Amniotic stem cell (primary cell): ENCODE measurements at places on chromosomes 4 and X.

- DNase-seq: no peak
Measured at GRCh38 chrX:22086003-22086402, 53.9 kb downstream of the PHEX start.

GRCh38 chr4:92382128-92382527, 78.4 kb downstream of the GRID2 start:
- DNase-seq: no peak

- no peak for DNase-seq
Measured at GRCh38 chrX:37666516-37666915, 19.1 kb upstream of the XK start.

DNA sequence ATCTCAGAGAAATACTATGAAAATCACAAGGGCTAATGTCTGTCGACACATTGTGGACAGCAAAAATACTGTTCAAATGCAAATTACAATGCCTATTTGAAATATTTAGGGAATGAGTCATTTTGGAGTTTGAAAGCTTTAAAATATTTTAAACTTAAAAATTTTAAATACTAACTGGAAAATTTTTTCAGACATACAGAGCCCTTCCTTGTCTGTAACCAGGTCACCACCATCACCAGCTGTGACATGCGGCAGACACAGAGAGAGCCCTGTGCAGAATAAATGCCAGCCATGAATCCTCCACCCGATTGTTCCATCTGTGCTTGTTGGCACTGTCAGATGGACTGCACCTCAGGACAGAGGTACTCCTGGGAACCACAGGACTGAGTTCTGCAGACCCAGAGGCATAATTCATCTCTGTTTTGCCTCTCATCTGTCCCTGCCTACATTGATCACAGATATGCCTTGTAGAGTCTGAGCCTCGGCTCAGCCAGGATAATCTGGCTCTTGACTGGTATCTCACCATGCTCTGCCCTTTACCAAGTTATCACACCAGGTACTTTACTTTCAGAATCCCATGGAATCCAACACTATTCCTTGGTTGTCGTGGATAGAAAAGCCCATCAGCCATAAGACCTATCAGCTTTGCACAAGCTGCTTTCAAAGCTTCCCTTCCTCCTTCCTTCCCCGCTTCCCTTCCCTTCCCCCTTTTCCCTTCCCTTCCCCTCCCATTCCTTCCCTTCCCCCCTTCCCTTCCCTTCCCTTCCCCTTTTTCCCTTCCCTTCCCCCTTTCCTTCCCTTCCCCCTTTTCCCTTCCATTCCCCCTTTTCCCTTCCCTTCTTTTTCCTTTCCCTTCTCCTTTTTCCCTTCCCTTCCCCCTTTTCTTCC, 67.2 kb downstream of the TBC1D9 start:
- no peak for DNase-seq

DNA sequence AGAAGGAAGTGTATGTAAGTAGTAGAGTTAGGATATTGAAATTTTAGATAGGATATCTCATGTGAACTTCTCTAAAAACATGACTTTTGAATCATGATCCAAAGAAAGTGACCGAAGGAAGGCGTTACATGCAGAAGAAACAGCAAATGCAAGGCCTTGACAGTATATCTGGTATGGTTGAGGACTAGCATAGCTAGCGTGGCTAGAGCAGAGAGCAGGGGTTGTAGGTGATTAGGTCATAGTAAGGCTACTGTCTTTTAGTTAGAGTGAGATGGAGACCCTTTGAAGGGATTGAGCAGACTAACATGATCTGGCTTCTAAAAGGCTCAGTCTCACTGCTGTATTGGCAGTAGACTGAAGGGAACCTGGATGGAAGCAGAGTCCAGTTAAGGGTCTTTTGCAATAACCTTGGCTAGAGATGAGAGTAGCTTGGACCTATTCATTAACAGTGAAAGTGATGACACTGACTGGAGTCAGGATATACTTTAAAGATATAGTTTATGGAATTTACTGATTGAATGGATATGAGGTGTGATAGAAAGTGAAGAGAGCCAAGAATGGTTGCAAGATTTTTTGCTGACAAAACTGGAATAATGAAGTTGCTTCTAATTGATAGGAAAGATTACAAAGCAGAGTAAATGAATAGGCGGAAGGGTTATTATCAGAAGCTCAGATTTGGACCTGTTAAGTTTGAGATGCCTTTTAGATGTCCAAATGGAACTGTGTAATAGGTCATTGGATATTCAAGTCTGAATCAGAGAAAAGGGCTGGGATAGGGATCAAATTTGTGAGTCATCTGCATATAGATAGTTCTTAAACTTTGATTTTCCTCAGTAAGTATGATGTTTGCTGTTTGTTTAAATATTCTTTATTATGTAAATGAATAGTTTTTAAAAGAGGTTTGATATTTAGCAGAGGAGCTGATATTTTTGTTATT, 59.8 kb downstream of the MRPL1 start:
- DNase-seq: no peak

- DNase-seq: peak; percentile 87
Measured at GRCh38 chr4:53908661-53909078, 155.7 kb downstream of the CHIC2 start.

DNA sequence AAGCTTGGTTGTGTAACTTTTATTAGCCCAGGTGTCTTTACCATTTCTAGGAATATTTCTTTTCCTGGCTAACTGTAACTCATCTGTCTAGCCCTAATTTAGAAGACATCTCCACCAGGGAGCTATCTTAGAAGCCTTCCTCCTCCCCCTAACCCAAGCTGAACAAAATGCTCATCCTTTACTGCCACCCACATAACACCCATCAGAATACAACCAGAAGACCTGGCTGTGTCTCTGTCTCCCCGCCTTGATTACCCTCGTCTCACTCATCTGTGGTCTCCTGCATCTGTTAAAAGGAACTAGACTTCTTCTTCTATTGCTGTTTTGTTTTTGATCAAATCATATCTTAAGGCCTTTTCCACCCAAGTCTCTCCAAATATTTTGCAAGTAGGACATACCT, 4.8 kb upstream of the TMEM154 start:
- no peak for DNase-seq

GRCh38 chrX:45198301-45198700, 2.4 kb downstream of the DIPK2B start:
- DNase-seq: no peak

DNA sequence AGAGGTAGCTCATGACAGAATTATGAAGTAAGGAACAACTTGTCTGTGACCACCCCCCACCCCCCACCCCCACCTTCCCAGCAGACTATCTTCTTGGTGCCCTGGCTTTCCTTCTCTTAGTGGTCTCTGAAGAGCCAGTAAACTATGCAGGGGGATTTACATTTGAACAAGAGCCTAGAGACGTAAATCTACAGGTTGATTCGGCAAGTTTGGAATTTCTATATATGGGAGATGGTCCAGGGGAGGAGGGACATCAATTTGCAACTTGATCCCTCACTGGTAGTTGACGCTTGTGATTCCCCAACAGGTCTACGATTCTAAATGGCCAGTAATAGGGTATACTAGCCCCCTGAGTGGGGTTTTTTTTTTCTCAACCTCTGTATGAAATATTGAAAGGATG, 36.7 kb downstream of the IL13RA1 start:
- DNase-seq: no peak

GRCh38 chr4:163542275-163542674, 47.8 kb downstream of the TMA16 start:
- DNase-seq: peak; percentile 20

DNA sequence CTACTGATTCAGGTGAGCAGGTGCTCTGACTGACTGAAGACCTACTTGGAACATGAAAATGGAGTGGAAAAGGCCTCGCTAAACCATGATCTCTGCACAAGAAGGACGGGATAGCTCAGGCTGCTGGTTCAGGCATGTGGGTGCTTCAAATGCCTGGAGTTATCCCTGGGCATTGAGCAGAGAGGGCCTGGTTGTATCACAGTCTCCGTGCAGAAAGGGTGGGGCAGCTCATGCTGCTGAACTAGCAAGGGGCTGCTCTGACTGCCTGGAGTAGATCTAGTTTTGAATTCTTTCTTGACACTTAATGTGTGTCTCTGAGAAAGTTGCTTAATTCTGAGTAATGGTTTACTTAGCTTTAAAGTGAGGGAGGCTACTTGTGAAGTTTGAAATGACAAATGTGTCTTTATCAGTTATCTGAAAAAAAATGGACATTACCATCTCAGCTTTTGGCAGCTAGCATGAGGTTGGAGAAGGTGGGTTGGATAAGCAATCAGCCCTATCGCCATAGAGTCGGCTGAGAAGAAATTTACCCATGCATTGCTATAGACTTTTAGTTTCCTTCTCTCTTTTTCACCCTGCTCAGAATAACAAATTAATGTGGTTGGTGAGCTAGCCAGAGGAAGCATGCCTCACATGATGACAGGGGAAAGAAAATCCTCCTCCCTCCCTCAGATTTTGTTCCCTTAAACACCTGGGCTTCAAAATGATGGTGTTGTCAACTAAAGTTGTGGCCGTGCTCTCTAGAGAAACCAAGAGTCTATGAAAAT, 832.4 kb downstream of the STIM2 start:
- no peak for DNase-seq

- no peak for DNase-seq
Measured at GRCh38 chr4:110735686-110736085, 112.8 kb upstream of the PITX2 start.

GRCh38 chrX:37986893-37987292, 19.5 kb upstream of the SYTL5 start:
- no peak for DNase-seq

DNA sequence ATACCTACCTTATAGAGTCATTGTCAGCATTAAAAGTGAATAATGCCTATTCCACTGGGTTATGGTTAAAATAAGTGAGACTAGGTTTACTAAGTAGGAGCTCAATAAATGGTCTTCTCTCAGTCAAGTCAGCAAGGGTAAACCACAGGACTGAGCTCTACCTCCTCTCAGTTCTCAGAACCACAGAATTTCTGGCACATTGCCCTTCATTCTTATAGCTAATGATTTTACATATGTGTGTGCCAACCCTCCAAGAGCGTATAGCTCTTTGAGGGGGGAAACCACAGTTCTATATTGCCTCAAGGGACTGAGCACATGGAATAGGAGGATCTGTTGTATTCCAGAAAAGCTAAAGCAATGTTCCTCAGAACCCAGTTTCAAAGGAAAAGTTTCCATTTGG, 124.8 kb downstream of the ATG4A start:
- DNase-seq: no peak

- DNase-seq: peak; percentile 19
Measured at GRCh38 chr4:52959541-52959940, 97.4 kb downstream of the RASL11B start.

GRCh38 chr4:40238700-40239548, 42.1 kb downstream of the RHOH start:
- no peak for DNase-seq

GRCh38 chrX:150465881-150466775, 102.3 kb upstream of the MTM1 start:
- no peak for DNase-seq

GRCh38 chrX:69361311-69361845, 142.7 kb upstream of the NALF2 start:
- DNase-seq: peak; percentile 13

DNA sequence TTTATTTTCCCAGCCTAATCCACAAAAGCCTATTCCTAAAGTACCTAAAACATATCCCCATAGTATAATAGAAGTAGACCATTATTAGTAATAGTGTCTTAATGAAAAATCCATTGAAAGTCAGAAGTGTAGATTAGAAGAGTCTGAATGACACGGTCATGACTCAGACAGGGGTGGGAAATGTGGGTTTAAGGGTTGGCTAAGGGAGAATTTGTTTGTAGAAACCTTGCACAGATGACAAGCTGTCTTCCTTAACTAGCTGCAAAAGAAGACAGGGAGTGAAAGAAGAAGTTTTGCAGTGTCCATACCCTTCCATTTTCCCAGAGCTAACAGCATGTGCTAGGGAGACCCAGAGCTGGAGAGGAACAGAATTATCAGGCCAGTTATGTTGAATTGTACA, 242.7 kb upstream of the ETNPPL start:
- no peak for DNase-seq

DNA sequence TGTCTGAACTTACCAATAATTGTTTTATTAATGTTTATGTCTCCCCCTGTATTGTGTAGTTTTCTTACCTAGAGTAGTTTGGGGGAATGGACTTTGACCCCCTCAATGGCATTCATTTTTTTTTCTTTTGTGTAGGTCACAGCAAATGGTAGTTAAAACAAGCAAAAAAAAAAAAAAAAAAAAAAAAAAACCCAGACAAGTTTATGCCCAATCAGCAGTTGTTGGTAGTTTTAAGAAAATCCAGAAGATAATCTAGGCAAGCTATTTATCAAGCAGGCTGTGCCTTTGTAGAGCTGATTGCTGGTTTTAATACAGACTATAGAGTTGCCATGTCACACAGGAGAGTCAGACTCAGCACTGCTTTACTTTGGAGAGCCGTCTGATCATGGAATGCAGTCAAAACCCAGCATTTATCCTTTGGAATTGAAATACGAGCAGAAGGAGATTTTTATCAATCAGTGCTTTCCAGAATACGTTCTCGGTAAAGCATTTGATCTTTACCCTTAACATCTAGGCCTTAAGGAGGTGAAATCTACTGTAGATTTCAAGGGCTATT, 16.6 kb downstream of the DCUN1D4 start:
- DNase-seq: peak; percentile 6

DNA sequence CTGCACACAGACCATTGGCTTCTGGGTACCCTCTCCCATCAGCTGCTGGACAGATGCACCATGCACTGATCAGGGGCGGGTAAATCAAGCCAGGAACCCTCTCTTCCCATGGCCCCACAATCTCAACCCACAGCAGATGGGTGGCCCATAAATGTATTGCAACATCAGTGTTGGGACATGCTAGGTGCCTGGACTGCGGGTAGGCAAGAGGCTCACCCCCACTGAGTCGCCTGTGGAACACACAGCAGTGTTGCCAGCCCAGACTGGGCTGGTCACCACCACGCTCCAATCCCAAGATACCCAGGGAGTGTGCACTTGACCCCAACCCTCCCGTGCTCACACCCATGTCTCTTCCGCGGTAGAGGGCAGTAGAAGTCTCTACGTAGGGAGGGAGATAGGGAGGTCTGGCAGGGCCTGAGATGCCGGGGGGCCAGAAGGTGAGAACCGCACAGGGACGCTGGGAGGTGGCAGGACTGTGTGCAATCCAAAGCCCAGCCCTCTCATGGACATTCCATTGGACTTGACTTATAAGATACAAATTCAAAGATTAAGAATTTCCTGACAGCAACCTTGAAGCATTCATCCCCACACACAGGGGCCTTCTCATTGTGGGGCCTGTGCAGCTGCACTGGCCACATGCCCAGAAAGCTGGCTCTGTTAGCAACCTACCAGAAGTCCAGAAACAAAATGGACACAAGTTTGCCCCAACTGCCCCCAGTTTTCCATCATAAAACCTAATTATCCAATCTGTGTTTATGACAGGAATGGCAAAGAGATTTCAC, 183.7 kb downstream of the NSUN7 start:
- no peak for DNase-seq

GRCh38 chr4:180539284-180539683, 1703.9 kb upstream of the TENM3 start:
- DNase-seq: no peak

- no peak for DNase-seq
Measured at GRCh38 chr4:155745984-155746383, 12.8 kb upstream of the GUCY1B1 start.

DNA sequence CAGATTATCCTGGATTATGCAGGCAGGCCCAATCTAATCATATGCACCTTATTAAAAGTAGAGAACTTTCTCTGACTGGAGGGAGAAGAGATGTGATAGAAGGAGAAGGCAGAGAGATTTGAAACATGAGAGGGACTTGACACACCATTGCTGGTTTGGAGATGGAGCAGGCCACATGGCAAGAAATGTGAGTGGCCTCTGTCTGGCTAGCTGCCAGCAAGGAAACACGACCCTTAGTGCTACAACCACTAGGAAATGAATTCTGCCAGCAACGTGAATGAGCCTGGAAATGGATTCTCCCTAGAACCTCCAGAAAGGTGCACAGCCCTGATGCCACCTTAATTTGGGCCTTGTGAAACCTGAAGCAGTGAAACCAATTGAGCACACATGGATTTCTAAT, 79.5 kb upstream of the MBNL3 start:
- no peak for DNase-seq
